ENCODE measurements at places on chromosomes 3 and 15.
A peak's percentile ranks its signal among the peaks of the same experiment; 100 is the strongest.

DNA sequence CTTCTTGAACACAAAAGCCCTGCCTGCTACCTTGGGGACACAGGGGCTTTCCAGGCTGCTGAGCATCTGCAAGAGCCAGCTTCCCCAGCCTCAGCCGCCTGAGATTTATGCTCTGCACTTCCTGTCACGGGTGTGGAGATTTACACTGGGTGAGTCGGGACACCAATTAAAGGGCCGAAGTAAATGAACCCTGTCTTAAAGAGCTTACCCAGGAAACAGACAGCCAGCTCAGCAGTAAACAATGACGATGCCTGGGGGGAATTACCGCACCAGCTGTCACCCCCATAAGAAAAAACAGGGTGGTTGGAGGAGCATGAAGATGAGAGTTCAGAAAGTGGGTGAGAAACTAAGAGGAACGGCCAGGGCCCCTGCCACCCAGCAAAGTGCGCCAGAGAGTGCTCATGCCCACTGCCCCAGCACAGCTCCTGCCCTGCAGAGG is 37.5 kb upstream of the IQSEC1 start:
- peak; percentile 11 for DNase-seq

- no peak for DNase-seq
Observed at GRCh38 chr15:59833366-59833765, 144.2 kb upstream of the BNIP2 start.

GRCh38 chr15:97838606-97839210 is 121.8 kb upstream of the ARRDC4 start:
- DNase-seq, result no peak

- DNase-seq, result no peak
Observed at GRCh38 chr15:36005542-36005941, 459.6 kb upstream of the DPH6 start.

DNA sequence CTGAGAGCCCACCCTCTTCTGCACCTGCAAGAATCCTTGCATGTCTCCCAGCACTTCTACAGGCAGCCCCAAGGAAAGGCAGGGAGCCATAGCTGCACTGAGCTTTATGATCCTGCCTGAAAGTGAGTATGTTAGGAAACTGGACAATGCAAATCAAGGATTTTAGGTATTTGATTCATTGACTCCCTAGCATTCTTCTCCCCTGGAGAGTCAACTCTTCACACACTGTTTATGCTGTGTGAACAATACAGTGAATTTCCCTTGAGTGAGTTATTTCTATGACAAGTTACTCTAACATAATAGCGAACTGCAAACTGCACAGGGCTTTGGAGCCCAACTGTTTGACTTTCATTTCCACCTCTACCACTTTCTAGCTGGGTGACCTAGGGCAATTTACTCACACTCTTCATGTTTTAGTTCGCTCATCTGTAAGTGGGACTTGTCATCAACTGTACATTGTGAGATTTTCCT is 96.0 kb upstream of the PHLDB2 start:
- no peak for DNase-seq

- DNase-seq, result no peak
Observed at GRCh38 chr15:74548241-74548640, 7.2 kb downstream of the ARID3B start.

- no peak for DNase-seq
Observed at GRCh38 chr15:93500155-93500554, 411.1 kb upstream of the RGMA start.

- DNase-seq, result no peak
Observed at GRCh38 chr15:69093127-69093526, 67.3 kb upstream of the GLCE start.

- no peak for DNase-seq
Observed at GRCh38 chr3:1700650-1701049, 398.0 kb upstream of the CNTN4 start.

GRCh38 chr3:111324645-111325044 is 217.4 kb upstream of the CD96 start:
- no peak for DNase-seq

DNA sequence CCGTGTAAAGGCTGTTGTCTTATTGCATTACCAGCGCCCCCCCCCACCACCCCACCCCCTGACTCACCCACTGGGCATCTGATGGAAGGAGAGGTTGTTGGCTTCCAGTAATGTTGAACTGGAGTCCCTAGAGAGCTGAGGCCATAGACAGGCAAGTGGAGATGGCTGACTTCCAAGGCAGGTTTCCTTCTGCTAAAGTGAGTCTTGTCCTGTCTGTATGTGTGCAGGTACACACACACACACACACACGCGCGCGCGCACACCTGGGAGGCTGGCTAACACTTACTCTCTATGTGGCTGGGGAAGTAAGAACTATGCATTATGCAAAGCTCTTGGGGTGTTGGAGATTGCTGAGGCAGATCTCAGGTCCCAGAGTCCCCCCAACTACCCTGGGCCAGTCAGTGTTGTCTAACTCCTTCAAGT is 1.6 kb upstream of the KY start:
- peak; percentile 86 for DNase-seq

DNA sequence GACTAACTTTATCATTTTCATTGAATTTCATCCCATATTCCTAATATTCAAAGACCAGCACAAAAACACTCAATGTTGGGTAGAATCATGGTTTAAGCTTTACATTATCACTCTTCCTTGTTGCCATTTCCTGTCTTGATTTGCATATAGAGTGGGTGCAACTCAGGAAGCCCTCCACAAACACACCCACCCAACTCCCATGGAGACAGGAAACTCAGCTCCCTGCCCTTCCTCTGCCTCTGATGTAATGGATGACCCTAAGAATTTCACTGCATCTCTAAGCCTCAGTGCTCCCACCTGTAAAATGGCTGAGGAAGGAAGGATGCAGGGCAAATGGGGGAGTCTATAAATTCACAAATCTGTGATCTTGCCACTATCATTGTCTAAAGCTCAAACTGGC is 98.1 kb upstream of the BFSP2 start:
- DNase-seq, result no peak

GRCh38 chr3:184639351-184639750 is 72.5 kb downstream of the MAGEF1 start:
- no peak for DNase-seq

GRCh38 chr3:130729154-130729553 is 17.5 kb downstream of the PIK3R4 start:
- DNase-seq, result no peak

- DNase-seq, result no peak
Observed at GRCh38 chr3:18386274-18386890, 38.8 kb downstream of the SATB1 start.

DNA sequence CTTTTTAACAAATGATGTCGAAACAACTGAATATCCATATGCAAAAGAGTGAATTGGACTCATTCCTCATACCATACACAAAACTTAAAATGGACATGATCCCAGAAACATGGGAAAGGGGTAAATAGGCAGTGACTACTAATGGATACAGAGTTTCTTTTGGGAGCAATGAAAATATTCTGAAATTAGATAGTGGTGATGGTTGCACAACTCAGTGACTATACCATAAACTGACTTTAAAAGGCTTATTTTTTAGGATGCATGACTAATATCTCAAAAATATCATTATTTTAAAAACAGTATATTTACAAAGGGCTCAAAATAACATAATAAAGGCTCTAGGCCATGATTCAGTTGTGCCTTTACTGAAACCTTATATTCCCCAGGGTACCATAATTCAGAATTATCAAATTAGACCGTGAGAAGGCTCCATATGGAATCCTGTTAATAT is 16.3 kb upstream of the ATP13A3 start:
- no peak for DNase-seq

- DNase-seq, result peak; percentile 43
Observed at GRCh38 chr3:172746475-172746874, 4.1 kb upstream of the ECT2 start.

GRCh38 chr3:18086078-18086477 is 339.1 kb downstream of the SATB1 start:
- DNase-seq, result no peak

- no peak for DNase-seq
Observed at GRCh38 chr3:115680803-115681345, 57.6 kb downstream of the GAP43 start.

- DNase-seq, result peak; percentile 11
Observed at GRCh38 chr3:170603770-170604510, 18.1 kb upstream of the SLC7A14 start.

DNA sequence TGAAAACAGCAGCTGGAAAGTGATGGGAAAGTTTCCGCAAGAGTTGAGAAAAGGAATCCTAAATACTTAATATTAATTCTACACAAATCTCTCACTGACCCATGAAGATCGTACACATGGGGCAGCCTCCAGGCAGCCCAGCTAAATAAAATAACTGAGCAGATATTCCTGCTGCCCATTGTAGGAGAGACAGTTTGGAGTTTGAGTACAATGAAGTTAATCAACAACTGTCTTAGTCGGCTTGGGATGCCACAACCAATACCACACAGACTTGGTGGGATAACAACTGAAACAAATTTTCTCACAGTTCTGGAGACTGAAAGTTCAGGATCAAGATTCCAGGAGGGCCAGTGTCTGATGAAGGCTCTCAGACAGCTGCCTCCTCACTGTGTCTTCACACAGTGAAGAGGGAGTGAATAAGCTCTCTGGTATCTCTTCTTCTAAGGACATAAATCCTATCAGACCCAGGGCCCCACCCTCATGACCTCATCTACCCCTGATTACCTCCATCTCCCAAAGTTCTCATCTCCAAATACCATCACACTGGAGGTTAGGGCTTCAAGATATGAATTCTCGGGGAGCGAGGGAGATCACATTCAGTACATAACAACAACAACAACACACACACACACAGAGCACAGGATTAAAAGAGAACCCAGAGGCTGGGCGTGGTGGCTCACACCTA is 9.7 kb downstream of the TRPM7 start:
- DNase-seq, result peak; percentile 82

DNA sequence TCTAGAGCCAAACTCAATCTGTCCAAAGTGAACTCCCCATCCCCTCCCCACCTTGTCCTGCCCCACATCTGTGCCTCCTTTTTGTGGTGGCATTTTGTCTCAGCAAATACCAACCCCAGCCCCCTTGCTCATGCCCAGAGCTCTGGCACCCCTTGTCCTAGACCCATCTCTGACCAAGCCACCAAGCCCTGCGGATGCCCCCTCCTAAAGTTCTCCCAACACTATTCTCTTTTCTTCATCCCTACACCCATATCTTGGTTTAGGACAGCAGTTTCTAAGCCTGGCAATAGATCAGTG is 17.7 kb downstream of the ACAA1 start:
- no peak for DNase-seq

DNA sequence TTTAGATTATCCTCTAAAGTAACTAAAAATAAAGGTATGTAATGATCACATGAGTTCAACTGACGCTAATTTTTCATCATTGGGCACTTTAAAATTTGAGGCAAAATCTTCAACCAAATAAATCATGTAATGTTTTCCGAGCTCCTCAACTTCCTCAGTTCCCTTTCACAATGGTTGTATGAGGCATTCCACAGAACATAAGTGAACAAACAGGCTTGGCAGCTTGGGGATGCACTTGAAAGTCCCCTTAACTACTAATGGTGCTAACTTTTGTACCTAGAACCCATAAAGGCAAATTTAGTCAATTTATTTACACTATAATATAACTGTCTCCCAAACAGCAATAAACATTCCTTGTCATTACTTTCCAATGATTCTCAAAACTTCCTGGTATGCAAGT is 1137.9 kb downstream of the ROBO2 start:
- DNase-seq, result no peak

DNA sequence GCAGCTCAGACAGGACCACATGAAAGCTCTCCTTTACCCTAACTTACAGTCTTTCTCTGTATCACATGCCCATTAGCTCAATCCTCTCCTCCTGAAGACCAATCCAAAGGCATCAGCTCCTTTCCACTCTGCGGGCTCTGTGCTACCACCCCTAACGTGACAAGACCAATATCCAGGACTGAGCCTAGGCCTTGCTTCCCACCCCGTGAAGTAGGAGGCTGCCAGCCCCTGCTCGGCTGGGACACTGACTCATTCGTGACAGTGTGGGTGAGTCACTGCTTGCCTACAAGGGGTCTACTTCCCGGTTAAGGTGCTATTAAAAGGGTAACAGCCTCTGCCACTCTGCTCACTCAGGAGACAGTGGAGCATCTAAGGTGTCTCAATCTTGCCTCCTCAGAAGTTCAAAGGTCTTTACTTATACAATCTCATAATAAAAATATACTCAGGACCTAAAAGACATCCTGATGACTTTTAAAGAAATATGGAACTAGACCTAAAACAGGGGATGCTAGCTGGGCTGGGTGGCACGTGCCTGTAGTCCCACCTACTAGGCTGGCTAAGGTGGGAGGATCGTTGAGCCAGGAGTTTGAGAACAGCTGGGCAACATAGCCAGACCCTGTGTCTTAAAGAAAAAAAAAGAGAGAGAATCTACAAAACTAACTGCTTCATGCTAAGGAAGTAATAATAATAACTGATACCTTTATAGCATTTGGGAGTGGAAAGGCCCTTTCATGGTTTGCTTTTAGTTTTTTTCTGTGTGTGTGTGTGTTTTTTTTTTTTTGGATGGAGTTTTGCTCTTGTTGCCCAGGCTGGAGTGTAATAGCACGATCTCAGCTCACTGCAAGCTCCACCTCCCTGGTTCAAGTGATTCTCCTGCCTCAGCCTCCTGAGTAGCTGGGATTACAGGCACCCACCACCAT is 55.0 kb downstream of the TMEM44 start:
- peak; percentile 81 for DNase-seq

- DNase-seq, result no peak
Observed at GRCh38 chr15:71425388-71425787, 310.1 kb downstream of the THSD4 start.

DNA sequence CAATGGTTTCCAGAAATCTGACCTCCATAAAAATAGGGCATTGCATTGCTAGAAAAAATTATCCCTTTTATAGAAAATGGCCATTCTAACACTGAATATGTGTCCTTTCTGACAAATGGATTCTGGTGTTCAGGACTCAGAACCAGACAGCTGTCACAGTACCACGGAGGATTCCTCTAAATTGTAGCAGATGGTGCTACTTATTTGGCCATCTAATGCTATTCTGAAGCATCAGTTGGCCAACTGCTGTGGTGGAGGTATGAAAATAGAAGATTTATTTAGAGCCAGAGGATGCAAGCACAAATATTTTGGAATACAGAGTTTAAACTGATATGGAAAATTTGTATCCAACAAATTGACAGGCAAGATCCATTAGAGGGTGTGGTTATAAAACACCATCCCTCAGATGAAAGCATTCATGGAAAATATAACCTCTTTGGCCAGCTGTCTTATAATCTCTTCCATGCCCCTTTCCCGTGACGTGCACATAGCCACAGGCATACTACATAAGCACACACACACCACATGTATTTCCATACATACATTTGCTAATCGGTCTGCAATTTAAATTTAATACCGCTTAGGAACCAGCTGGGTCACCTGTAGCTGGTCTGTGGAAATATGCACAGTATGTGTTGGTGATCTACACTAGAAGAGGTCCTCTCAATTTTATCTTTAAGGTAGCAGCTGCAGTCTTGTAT is 302.7 kb upstream of the KCNMB2 start:
- DNase-seq, result no peak

All from AG10803 (cell line).